T-helper 1 cell treated with Interleukin-12 subunit alpha and Interleukin-12 subunit beta and Interleukin-4 antibody, amounts not matched to agents 30 ng/mL and 1 ng/mL, for 36 hours (primary cell): ENCODE measurements at places on chromosomes 1 and 21. TPM values are rescaled to one million over a fixed set of nuclear protein-coding genes. Genes with fewer than 3 reads are reported as not detected.

Gene WDR64
- total RNA-seq: 0.44 TPM in 1 of 2 replicates, not detected in the other

Gene CD1E
- not detected in 2 replicates for total RNA-seq

Gene OR2T12
- total RNA-seq: not detected in 2 replicates

Gene CD52
- 1,323 and 1,401 TPM in 2 replicates for total RNA-seq

Gene FOXD2
- total RNA-seq: 0.20 and 0.27 TPM in 2 replicates

Gene DVL1
- total RNA-seq: 39.1 and 43.8 TPM in 2 replicates

Gene TNFRSF4
- total RNA-seq: 406 and 418 TPM in 2 replicates

Gene AQP10
- not detected in 2 replicates for total RNA-seq

Gene SLC35E2B
- total RNA-seq: 64.8 and 65.2 TPM in 2 replicates

Gene CHD5
- 2.3 TPM in 2 replicates for total RNA-seq

Gene OLIG2
- not detected in 2 replicates for total RNA-seq

Gene LIN9
- 10.5 and 11.0 TPM in 2 replicates for total RNA-seq

Gene DNM3
- 1.2 and 1.8 TPM in 2 replicates for total RNA-seq

Gene LAMC1
- total RNA-seq: 0.37 and 0.51 TPM in 2 replicates

Gene PTAFR
- 0.49 and 0.90 TPM in 2 replicates for total RNA-seq

Gene AJAP1
- total RNA-seq: not detected in 2 replicates

Gene LRRC3
- total RNA-seq: 2.7 and 2.9 TPM in 2 replicates

Gene ETV3L
- total RNA-seq: not detected in 2 replicates

Gene DYNLT5
- not detected in 2 replicates for total RNA-seq

Gene GJA9
- total RNA-seq: not detected in 2 replicates

Gene DCDC2B
- total RNA-seq: 0.22 TPM in 1 of 2 replicates, not detected in the other

Gene XCL2
- 4.1 and 8.9 TPM in 2 replicates for total RNA-seq

Gene LCE6A
- total RNA-seq: not detected in 2 replicates

Gene PTPN22
- 73.5 and 80.7 TPM in 2 replicates for total RNA-seq

Gene RGSL1
- not detected in 2 replicates for total RNA-seq

Gene PALMD
- total RNA-seq: not detected in 2 replicates

Gene VSIG8
- not detected in 2 replicates for total RNA-seq

Gene LCE2A
- not detected in 2 replicates for total RNA-seq

Gene CFAP74
- total RNA-seq: not detected in 2 replicates

Gene S100A14
- total RNA-seq: not detected in 2 replicates
